ENCODE measurements at places on chromosomes 7 and 10. TPM values are rescaled to one million over a fixed set of nuclear protein-coding genes. Genes with fewer than 3 reads are reported as not detected.

DNA sequence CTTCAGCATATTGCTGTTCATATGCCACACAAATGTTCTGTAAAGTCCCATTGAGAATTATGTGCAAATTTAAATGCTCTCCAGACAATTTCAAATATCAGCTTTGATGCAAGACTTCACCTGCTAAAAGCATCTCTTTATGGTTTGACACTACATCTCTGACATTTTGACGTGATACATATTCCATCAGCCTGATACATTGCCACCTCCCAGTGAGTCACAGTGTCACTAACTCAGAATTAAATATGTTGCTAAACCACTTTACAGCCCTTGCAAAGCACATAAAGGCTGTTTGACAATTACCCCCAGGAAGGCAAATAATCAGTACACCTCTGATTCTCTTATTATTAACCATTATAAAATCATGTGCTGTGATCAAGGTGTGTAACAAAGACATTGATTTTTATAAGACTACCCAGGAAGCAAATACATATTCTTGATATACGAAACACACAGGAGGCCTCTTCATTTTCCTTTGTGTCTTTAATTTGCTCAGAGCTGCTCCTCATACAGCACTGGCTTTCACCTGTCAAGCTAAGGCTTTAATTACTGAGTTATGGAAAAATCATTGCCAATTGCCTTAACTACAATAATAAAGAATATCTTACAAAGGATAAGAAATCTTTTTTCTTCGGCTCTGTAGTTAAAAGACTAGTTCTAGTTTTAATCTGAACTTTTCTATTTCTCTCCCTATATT lies 547.5 kb upstream of the C7orf33 start:
- no peak for DNase-seq

DNA sequence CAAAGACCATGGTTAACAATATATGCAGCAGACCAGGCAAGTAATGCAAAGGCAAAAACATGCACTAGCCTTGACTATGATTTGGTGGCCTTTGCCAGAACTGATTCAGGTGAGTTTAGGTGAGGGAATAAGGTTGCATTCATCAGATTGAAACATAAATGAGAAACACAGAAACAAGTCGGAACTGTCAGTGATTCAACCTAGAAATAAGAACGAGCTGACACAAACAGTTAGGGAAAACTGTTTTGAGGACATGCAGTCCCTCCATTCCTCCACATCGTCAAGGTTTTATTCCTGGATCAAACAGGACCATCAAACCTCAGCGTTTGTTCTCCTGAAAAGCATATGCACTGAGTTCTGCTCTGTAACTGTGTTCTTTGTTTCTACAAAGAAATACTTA lies 1.8 kb downstream of the ZNF248 start:
- no peak for DNase-seq

DNA sequence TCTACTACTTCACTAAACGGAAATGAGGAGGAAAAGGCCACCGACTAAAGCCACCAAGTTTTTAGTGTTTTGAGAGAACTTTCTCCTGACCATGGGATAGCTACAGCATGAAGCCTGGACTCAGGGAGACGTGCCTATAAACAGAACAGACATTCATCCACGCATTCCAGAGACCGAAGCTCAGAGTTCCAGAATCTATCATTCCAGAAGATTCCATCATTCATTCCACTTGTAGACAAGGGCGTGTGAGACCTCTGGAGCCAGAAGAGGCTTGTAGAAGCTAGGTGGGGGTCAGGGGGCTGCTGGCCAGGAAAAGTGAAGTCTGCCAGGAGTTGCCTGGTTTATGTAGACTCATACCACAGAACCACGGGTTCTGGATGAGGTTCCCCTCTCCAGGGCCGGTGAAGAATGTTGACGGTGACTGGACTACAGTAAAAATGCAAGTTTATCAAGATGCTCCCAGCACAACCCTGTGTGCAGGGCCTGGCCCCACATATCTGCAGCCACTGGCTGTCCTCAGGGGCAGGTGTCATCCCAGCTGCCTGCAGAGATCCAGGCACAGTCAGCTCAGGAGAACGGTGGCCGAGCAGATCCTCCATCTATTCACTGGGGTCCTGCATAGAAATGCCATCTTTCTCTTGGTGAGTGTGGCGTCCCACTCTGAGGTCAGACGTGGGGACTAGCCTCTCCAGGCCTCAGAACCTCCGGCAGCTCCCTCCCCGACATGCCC lies 215.7 kb downstream of the USP6NL start:
- DNase-seq: no peak

- no peak for DNase-seq
These were observed 388.7 kb upstream of the SEMA3A start for GRCh38 chr7:84583331-84583730.

The SRRM3 gene
- 1.2 TPM for polyA plus RNA-seq

The APBB1IP gene
- 1.5 TPM for polyA plus RNA-seq

Data from fibroblast of lung (primary cell).